Fibroblast of skin of back (primary cell): ENCODE measurements at places on chromosomes 16 and 17.
A peak's percentile ranks its signal among the peaks of the same experiment; 100 is the strongest.

- DNase-seq = peak; percentile 69
These were observed 10.1 kb upstream of the CA4 start for GRCh38 chr17:60139438-60140285.

DNA sequence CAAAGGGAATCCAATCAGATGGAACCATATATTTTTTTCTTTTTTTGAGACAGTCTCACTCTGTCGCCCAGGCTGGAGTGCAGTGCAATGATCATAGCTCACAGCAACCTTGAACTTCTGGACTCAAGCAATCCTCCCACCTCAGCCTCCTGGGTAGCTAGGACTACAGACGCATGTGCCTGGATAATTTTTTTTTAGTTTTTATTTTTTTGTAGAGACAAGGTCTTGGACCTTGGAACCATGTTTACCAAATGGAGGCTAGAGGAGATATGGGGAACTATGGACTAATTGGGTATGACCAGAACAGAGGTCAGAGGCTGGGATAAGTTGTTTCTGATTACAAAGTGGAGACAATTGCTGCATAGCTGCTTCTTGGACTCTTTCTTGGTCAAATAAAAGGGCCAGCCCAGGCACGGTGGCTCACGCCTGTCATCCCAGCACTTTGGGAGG is 41.2 kb upstream of the ADCY9 start:
- no peak for DNase-seq

GRCh38 chr17:77147357-77147801 is 6.6 kb downstream of the SEC14L1 start:
- DNase-seq = no peak

GRCh38 chr16:63617990-63618763 is 1503.7 kb downstream of the CDH11 start:
- DNase-seq = peak; percentile 27
